ENCODE measurements at places on chromosomes 12 and 14.

- DNase-seq, result peak; percentile 52
Measured at GRCh38 chr12:62640910-62641448, 174.4 kb downstream of the MON2 start.

DNA sequence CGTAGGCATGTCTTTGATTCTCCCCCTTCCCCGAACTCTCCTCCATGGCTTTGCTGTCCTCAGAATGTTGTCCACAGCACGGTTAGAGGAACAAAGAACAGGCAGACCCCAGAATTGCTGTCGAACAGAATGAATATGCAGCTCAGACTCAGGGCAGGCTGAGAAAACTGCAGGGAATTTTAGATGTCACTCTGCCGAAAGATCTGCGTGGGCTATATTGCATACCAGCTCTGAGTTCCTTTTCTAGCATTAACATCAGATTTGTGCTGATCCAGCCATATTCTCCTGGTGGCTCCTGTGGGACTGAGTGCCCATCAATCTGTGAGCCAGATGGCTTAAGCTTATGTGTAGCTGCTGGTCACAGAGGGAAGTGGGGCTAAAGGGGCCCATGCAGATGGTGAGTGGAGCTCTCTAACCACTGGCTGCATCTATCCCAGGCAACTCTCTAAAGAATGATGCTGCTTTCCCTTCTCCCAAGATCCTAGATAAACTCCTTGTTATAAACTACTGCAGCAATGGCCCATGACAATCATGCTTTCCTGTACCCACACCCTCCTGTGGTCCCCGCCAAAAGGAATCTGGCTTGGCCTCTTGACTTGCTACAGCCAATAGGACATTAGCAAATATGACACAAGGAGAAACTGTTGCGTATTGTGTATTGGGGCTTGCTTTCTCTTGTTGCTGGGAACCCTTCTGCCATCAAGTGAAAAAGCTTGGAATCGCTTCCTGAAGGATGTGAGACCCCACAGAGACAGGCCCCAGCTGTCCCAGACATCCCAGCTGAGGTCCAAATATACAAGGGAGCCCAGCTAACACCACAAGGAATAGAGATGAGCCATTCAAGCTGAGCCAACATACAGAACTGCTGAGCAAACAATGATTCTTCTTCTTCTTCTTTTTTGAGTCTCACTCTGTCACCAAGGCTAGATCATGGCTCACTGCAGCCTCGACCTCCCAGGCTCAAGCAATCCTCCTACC is 101.3 kb downstream of the FOXN3 start:
- DNase-seq, result no peak

DNA sequence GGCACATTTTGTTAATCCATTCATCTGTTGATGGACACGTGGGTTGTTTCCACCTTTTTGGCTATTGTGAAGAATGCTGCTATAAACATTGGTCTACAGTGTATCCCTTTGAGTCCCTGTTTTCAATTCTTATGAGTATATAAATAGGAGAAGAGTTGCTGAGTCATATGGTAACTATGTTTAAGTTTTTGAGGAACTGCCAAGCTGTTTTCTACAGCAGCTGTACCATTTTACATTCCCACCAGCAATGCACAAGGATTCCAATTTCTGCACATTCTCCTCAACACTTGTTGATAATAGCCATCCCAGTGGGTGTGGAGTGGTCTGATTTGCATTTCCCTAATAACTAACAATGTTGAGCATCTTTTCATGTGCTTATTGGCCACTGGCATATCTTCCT is 6.9 kb upstream of the SVOP start:
- DNase-seq, result peak; percentile 36

DNA sequence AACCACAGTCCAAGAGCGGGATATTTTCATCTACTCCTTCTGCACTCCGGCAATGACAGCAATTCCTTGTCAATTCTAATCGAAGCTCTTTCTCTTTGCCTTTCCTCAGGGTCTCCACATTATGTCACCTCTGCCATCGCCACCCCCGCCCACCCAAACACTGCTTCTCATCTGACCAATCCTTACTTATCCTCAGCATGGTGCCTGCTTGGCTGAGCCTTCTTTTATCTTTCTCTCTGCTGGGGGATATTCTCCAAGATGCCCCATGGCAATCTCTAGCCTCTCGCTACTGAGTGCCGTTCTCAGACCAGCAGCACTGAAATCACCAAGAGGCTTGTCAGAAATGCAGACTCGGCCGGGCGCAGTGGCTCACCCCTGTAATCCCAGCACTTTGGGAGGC is 100.6 kb downstream of the PTPRB start:
- DNase-seq, result no peak

GRCh38 chr14:106599209-106599608 is 1072.8 kb downstream of the TMEM121 start:
- no peak for DNase-seq
